ENCODE measurements at places on chromosomes 2 and 18.

GRCh38 chr2:167509586-167509985 is 621.3 kb downstream of the XIRP2 start:
- no peak for DNase-seq

- no peak for DNase-seq
Measured at GRCh38 chr2:159938395-159938794, 124.0 kb downstream of the PLA2R1 start.

DNA sequence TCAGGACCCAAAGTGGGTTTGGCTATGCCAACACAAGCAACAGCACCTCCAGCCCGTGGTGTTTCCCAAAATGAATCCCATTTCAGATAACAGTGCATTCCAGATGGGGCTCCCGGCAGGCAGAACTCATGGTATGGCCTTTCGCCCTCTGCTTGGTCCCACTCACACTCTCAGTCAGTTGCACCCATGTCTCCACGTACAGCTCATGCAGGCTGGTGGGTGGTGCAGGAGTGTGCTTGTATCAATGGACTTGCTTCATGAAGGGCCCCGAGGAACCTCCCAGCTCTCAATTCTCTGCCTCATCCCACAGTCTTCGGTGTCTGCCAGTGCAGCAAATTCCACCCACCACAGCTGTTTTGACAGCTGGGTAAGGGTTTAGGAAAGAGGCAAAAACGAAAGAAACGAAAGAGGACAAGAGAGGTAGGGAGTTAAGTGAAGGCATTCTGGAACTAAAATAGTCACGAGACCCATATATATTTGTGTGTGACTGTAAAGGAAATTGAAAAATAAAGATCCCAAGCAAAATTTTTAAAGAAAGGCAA is 278.1 kb downstream of the DCDC2C start:
- no peak for DNase-seq

GRCh38 chr2:55859875-55860274 is 63.7 kb downstream of the EFEMP1 start:
- DNase-seq, result no peak

DNA sequence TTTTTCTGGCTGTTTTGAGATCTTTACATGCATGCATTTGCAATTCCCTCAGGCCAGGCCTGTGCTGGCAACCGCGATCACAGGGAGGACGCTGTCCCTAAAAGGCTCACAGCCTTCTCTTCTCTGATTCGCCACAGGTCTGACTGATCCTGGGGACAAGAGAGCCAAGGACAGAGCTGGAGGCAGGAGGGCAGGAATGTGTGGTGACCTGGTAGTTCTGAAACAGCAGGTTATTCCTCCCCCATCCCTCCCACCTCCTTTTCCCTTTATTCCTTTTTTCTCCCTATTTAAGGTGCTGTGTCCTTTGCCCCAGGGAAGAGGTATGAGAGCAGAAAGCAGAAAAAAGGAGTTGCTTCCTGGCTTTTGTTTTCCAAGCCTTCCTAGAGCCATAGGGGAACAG is 21.9 kb downstream of the TMEM177 start:
- DNase-seq, result no peak

- DNase-seq, result no peak
Measured at GRCh38 chr2:181264441-181264840, 192.7 kb upstream of the ITGA4 start.

- DNase-seq, result no peak
Measured at GRCh38 chr2:118752762-118753429, 94.6 kb downstream of the EN1 start.

- DNase-seq, result no peak
Measured at GRCh38 chr2:143684551-143685320, 555.5 kb downstream of the ARHGAP15 start.

DNA sequence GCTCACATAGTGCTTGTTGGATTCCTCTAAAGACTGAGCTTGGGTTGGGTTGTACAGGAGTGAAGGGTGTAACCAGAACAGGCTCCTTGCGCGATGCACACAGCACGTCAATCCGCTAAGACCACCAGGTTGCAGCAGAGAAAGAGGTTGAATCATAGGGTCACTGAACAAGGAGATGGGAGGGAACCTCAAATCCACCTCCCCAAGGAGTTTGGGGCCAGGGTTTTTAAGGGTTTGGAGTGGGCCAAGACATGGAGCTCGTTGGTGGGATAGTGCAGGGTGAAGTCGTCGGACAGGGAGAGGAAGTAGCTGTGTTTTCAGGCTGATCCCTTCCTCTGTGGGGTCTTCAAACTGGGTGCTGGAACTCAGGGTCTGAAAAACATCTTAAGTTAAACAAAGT is 20.8 kb upstream of the MTCL1 start:
- no peak for DNase-seq

GRCh38 chr2:233059797-233060500 is at the start of gene INPP5D:
INPP5D (plus strand) TSS chr2:233060342; CDS start chr2:233060479, 137 bp downstream.
- no peak for DNase-seq

GRCh38 chr2:134220344-134220974 is 33.4 kb upstream of the MGAT5 start:
- no peak for DNase-seq

DNA sequence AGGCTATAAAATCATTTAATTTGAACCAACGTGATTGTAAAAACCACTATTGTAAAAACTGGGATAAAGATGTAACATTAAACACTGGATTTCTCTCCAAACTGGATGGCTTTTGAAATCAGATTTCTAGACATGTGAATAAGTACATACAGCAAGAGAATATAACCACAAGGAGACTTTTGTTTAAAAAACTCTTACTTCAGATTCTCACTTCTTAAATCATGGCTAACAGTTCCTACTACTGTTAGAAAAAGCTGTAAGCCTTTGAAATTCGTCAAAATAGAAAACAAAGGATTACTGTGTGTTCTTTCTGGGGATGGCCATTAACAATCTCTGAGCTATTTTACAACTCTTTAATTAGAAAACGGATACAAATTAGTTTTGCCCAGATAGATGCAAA is 39.4 kb upstream of the SH3BP4 start:
- DNase-seq, result no peak

DNA sequence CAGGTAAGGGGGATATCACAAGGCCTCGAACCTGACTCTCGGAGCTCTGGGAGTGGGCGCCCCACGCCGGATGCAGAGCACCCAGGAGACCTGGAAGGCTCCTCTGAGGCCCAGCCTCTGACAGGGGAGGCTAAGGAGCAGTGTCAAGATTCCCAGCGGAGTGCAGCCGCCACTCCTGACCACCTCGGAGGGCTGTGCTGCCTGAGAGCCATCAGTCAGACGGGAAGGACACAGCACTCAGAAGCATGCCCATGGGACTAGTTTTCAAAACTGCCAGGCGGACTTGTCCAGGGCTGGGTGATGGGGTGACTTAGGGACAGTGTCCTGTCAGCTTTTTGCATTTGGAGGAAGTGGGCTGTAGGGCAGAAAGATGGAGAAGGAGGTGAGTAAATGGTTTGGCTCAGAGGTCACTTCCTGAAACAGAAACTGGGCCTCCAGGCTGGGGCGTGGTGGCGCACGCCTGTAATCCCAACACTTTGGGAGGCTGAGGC is 34.6 kb upstream of the B3GNT7 start:
- DNase-seq, result no peak

- DNase-seq, result no peak
Measured at GRCh38 chr2:164509137-164509877, 112.0 kb downstream of the GRB14 start.

GRCh38 chr2:160737247-160737646 is 243.6 kb upstream of the RBMS1 start:
- DNase-seq, result no peak

DNA sequence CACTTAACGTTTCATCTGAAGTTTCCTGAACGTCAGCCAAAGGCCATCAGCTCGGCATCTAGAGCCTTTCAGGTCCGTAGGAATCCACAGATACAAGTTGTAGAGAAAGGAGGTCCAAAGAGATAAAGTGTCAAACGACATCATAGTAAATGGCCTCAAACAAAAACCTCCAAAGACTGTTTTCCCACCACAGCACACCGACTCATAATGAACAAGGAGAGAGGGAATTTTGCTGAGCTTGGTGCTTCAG is 150.3 kb downstream of the PXDN start:
- no peak for DNase-seq

- no peak for DNase-seq
Measured at GRCh38 chr2:207960911-207961310, 64.4 kb downstream of the PLEKHM3 start.

DNA sequence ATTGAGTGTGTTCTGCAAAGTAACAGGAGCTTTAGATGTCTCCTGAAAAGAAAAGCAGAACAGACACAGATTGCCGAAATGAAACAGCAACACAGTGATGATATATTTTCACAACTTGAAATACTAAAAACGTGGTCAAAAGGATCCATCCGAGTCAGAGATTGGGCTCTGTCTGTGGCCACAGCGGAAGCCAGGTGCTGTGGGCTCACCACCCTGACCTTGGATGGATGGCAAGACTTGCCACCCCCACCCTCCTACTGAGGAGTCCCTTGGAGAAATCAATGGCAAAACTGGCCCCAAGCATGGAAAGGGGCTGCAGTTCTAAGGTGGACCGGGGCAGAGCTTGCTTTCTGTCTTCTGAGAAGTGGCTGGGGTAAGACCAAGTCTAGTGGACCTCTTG is 31.4 kb upstream of the ACKR3 start:
- DNase-seq, result no peak

DNA sequence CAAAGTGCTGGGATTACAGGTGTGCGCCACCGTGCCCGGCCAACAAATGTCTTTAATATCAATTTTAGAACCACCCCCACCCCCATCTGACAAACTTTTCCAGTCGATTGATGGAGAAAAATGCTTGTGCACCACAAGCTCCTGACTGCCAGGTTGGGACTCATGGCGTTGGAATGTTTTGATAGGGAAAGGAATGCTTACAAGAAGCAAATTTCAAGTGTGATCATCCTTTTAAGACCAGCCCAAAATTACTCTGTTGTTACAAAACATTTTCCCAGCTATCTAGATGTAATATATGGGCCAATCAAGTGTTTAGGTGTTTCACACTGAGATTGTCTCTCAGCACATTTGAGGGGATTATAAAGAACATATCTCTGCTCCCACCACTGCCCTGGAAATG is 45.2 kb downstream of the UBXN4 start:
- DNase-seq, result no peak

DNA sequence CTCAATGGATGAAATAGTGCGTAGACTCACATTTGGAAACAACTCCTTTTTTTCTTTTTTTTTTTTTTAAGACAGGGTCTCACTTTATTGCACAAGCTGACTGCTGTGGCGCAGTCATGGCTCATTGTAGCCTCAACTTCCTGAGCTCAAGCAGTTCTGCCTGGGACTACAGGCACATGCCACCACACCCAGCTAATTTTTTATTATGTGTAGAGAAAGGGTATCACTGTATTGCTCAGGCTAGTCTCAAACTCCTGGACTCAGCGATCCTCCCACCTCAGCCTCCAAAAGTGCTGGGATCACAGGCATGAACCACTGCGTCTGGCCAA is 17.4 kb downstream of the HAT1 start:
- DNase-seq, result no peak

GRCh38 chr18:59820663-59821062 is 79.1 kb upstream of the PMAIP1 start:
- DNase-seq, result no peak

DNA sequence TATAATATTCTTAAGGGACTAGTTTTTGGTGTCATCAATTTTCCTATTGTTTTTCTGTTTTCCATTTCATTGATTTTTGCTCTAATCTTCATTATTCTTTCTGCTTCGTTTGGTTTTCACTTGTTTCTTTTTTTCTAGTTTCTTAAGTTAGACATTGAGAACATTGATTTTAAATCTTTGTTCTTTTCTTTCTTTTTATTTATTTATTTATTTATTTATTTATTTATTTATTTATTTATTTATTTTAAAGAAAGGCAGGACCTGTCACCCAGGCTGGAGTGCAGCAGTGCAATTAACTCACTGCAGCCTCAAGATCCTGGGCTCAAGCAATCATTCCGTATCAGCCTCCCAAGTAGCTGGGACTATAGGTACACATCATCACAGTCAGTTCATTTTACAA is 7.0 kb upstream of the FMNL2 start:
- no peak for DNase-seq

- DNase-seq, result no peak
Measured at GRCh38 chr2:160220545-160221009, 20.5 kb upstream of the ITGB6 start.

GRCh38 chr18:51878724-51879123 is 461.3 kb upstream of the DCC start:
- DNase-seq, result no peak

DNA sequence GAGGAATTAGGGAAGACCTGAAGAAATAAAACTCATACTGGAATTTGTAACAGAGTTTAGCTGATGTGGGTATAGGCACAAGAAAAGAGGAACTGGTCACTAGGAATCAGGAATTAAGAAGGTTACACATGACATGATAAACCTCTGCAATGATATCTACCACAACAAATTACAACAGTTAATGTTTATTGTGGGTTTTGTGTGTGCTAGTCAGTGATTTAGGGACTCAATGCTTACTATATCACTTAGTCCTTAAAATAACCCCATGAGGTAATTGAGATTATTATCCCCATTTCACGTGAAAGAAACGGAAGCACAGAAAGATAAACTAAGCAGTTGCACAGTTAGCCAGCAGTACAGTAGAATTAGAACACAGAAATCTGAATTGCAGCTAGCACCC is 415.8 kb upstream of the ZEB2 start:
- no peak for DNase-seq

DNA sequence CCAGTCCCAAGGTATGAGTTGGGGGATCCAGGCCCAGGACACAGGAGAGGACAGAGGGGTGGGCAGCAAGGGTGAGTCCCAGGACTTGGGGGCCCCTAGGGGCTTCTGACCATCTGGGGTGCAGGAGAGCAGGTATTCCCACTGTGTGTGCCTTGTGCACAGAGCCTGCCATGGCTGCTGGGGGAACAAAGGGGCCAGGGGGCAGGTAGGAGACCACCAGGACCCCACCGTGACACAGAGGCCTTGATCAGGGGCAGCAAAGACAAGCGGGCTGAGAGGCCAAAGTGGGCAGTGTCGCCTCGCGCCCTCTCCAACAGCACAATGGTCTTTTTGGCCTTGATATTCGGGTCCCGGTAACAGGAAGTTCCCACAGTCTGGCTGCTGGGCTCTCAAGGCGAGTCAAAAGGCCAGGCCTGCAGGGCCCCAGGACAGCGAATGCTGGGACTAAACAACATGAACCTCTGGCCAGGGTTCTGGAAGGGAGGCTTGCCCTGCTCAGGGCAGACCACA is 12.3 kb upstream of the GPR17 start:
- DNase-seq, result no peak

GRCh38 chr18:59416818-59417217 is 57.8 kb upstream of the LMAN1 start:
- no peak for DNase-seq

DNA sequence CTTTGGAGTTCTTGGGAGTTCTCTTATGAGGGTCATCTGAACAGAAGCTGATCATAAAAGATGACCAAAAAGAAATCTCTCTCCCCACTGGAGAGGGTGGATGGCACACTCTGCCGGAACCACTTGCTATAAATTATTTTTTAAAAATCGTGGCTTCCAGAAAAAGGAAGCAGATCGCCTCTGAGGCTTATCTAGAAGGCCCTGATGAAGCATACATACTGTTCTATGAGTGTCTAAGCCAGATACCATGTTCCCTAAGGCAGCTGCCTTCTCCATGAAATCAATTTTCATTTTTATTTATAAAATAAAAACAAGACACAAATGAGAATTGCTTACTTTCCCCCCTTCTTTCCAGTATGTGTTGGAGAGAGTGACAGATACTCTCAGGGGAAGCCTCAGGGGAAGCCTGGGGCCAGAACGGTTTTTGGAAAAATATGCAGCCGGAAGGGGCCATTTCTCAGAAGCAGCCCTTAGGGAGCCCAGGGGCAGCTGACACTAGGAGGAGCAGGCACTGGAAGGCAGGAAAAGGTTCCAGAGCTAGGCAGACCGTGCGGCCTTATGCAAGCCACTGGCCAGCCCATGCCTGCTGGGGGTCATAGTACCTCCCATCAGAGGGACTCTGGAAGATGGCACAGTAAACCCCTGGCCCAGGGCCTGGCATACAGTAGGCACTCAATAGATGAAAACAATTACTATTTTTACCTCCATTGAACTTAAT is 130.6 kb downstream of the CABLES1 start:
- no peak for DNase-seq

Data from amygdala (tissue), 56 donors.